Activated CD4-positive, CD25-positive, alpha-beta regulatory T cell treated with anti-CD3 and anti-CD28 coated beads, Interleukin-2, amount 50 U/mL, for 16 hours (primary cell): ENCODE measurements at places on chromosomes 12 and 14.

GRCh38 chr12:102542816-102543440 lies 62.6 kb upstream of the IGF1 start:
- DNase-seq = no peak

DNA sequence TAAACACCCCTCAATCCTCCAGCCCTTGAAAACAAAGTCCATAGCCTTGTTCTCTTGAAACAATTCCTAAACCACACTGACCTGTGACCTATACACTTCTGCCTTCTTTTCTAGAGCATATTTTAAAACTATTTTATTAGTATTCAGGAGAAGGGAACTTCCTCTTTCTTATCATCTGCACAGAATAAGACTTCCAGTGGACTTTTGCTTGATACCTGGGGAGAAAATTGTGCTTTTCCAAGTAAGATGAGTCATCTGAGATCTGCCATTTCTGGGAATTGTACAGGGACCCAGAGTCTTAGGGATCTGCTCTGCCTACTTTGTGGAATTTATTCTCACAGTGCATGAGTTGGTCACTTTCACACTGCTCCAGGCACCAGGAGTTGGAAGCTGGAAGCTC lies 10.5 kb upstream of the WNT5B start:
- no peak for DNase-seq

DNA sequence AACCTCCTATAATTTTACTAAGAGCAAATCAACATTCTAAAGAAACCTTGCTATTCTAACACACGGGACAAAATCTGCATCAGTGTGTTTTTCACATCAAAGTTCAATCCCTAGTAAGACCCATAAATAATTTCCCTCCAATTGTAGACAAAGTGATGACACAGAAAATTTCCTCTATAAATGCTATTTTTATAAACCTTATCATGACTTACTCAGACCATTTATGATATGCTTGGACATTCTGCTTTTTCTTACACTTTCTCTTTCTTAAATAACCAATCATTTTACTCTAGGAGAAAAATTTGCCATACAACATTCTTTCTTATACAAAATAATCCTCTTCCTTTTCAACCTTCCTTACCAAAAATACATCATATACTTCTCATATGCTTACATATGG lies 67.0 kb downstream of the SDR9C7 start:
- no peak for DNase-seq

DNA sequence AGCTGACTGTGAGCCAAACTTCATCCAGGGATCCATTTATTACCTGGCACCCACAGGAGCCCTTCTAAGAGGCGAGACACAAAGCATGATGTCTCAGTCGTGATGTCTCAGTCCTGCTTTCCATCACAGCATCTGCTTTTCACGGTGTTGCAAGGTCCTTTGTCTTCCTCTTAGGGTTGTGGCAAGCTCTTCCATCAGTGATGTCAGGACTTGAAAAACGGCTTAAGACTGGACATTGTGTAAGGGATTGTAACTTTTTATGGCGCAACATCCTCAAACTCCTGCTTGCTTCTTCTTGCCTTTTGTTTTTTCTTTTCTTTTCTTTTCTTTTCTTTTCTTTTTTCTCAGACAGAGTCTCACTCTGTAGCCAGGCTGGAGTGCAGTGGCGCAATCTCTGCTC lies 586.5 kb upstream of the TMEM132C start:
- DNase-seq = no peak

DNA sequence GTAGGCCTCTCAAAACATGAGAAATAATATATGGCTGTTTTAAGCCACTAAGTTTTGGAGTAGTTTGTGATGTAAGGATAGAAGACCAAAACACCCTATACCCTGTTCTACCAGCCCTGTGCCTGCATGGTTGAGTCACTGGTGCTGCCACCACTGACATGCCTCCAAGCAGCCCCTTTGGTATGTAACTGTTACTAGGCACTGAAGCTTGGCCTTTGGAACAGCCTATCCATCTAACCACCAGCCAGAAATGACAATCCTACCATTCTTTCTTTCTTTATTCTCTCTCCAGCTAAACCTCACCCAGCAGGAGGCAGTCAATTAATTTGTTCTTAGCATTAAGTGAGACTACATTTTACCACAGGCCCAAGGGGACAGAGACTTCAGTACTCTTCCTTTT lies 240.3 kb downstream of the MSRB3 start:
- DNase-seq = no peak

- DNase-seq = no peak
Measured at GRCh38 chr12:132362996-132363660, 33.7 kb upstream of the GALNT9 start.

DNA sequence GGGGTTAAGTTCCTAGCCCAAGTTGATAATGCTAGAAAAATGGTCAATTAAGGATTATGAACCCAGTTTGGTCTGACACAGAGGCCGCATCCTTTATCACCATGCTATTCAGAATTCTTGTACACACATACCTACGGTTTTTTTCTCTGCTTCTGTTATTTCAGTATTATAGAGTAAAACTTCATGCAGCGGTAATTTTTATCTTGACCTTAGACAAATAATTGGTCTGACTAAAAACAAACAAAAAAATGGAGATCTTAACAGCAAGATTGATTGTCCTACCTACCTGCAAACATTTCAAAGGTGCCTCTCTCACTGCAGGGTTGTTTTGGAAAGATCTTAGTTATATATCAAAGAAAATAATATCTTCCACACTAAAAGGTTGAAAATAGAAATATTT lies 201.9 kb upstream of the PRICKLE1 start:
- DNase-seq = no peak

GRCh38 chr14:105912641-105913180 lies 386.3 kb downstream of the TMEM121 start:
- no peak for DNase-seq

DNA sequence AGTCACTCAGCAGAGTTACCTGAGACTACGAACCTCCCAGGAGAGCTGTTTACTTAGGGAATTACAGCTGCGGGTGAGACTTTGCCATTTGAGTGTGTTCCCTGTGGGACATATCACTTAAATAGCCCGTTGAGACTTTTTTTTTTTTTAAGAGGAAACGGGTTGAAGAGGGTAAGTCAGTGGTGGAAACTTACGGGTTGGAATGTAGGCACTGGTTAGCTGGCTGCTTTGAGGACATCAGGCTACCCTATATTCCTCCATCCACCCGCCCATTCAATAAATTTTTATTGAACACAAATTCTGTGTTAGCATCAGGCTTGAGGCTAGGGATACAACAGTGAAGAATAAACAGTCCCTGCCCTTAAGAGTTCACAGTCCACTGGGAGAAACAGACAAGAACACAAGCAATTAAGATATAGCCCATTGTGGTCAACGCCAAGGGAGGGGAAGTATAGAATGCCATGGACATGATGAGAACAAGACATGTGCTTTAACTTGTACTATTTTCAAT lies 88.1 kb upstream of the CPSF6 start:
- DNase-seq = no peak
